ENCODE measurements at places on chromosomes 4 and X.

- DNase-seq, result no peak
These were observed 51.9 kb upstream of the XIAP start for GRCh38 chrX:123807835-123808416.

DNA sequence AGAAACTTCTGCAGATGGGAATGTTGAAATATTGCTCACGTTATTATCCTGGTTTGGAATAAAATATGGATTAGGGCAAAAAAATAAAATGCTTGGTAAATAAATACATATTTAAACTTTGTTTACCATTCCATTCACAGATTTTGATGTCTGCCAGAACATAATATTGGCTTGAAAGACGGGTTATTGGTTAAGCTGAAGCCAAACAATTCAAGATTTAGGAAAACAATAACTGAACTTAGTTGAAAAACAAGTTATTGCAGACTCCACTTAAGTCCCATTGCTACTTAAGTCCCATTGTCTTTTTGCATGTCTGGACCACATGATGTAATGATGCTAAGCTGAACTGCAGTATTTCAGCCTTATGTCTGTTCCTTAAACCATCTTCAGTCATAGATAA is 722.5 kb downstream of the FAT4 start:
- DNase-seq, result no peak

- no peak for DNase-seq
These were observed 694.0 kb downstream of the IL1RAPL1 start for GRCh38 chrX:29281078-29281742.

GRCh38 chr4:23972187-23972586 is 82.3 kb upstream of the PPARGC1A start:
- no peak for DNase-seq

DNA sequence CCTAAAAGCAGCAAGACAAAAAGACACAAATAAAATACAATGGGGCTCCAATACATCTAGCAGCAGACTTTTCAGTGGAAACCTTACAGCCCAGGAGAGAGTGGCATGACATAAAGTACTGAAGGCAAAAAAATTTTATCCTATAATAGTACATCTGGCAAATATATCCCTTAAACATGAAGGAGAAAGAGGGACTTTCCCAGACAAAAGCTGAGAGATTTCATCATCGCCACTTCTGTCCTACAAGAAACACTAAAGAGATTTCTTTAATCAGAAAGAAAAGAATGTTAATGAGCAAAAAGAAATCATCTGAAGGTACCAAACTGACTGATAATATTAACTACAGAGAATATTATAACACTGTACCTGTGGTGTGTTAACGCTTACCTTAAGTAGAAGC is 86.4 kb downstream of the ANKRD17 start:
- no peak for DNase-seq

DNA sequence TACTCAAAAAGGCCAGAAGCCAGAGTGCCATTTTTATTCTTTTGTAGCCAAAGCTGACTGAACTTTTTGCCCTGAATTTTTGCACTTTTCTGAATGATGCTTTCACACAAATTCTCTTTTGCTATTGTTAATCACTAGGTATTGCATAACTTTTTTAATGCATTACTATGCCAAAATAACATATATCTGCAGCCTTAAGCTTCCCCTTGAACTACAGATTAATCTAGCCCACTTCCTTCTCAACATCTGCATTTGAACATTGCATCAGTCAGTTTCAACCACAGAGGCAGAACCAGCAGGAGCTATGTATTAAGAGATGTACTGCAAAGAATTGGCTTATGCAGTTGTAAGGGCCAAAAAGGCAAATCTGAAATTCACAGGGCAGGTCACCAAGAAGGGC is 197.6 kb upstream of the GYPA start:
- peak; percentile 16 for DNase-seq

DNA sequence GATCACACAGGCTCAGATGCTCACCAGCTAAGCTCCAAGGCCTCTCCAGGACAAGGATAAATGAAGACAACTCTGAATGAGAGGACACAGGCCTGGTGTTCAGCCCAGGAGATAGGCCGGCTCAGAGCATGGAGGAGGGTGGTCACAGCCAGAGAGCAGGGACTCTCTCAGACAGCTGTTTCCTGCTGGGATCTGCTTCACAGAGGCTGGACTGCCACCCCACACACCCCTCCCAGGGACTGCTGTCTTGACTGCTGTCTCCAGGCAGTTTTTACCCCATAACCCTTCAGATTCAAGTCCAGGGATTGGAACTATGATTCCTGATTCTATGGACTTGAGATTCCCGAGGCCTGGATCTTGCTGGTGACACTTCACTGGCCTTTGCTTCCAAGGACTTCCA is 89.0 kb downstream of the SMIM20 start:
- no peak for DNase-seq

GRCh38 chr4:21226637-21227538 is 526.6 kb downstream of the PACRGL start:
- DNase-seq, result no peak

DNA sequence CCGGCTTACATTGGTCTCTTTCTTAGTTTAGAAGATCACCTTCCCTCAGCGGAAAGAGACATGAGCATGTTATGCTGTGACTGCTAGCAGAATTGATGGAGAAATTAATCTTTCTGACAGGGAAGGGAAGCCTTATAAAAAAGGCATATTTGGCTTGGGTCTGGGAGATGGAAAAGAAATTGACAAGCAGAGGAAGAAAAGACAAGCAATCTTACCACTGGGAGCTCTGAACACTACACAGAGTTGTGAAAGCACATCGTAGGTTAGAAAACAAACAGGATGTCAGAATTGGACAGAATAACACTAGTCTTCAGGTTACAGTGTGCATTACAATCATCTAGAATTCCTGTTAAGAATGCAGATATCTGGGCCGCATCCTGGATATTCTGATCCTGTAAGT is 1493.8 kb upstream of the IGFBP7 start:
- no peak for DNase-seq

DNA sequence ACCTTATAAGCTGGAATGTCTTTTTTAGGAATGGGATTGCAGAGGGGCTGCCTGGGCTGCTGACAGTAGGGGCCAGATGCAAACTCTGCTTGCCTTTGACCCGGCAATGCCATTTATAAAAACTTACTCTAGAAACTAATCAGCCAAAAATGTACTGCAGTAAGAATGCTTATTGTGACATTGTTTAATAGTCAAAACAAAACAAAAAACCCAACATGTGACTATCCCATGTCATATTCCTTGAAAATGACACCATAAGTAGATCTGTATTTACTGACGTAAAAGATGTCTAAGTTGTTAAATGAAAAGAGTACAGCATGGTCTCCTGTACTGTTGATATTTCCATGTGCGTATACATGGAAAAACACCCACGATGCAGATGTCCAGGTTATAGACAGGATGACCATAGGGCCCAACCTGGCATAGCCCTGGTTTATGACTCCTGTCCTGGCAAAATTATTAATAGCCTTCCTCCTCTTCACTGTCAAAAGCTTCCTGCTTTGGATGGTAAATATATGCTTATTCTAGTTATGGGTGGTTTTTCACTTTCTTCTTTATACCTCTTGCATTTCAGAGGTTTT is 138.9 kb downstream of the PTTG2 start:
- DNase-seq, result no peak

- DNase-seq, result peak; percentile 51
These were observed 53.8 kb downstream of the VSIG4 start for GRCh38 chrX:65985922-65986588.

DNA sequence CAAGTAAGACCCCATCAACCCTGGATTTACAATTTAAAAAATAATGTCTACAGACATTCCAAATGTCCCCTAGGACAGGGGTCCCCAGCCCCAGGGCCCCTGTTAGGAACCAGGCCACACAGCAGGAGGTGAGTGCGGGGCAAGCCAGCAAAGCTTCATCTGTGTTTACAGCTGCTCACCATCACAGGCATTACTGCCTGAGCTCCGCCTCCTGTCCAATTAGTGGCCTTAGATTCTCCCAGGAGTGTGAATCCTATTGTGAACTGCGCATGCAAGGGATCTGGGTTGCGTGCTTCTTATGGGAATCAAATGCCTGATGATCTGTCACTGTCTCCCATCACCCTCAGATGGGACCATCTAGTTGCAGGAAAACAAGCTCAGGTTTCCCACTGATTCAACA is 146.1 kb downstream of the ATP10D start:
- DNase-seq, result no peak

DNA sequence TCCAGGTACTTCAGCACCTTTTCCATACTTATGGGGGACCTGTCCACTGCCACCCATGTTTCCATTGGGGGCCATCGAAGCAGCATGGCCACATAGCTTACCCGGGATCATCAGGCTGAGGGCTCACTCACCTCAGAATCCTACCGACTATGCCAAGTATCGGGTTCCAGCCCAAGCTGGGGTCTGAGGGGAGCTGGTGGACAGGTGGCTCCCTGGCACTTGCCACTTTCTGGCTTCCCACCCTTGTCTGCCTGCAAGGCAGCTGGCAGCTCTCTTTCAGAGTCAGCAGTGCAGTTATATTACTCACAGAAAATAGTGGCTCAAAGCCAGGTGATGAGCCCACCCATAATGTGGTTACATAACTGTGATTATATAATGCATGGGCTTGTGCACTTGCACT is 1153.8 kb downstream of the STIM2 start:
- DNase-seq, result no peak

GRCh38 chr4:109703664-109704361 is 568 bp upstream of the CASP6 start:
- no peak for DNase-seq

DNA sequence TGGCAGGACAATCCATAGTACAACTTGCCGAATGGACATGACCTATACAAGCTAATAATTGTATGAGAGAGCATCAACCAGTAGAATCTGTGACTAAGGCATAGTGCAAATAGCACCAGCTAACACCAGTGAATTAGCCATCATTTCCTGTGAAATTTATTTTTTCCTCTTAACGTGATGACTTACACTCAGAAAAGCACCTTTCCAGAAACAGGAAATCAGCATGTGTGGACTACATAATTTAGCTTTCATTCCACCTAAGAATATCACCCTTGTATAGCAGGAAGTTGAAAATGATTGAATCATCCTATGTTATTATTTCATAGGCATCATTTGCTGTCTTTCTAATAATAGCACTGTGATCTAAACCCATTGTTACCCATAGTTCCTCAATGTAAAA is 1393.4 kb upstream of the PCDH7 start:
- DNase-seq, result no peak

Data from NK-92 treated with Interleukin-12 subunit alpha and Interleukin-12 subunit beta, amount 100 ng/mL, for 24 hours (cell line).